ENCODE measurements at places on chromosomes 3 and 15.

- no peak for DNase-seq
These were observed 10.6 kb upstream of the SLC6A1 start for GRCh38 chr3:10981961-10982360.

DNA sequence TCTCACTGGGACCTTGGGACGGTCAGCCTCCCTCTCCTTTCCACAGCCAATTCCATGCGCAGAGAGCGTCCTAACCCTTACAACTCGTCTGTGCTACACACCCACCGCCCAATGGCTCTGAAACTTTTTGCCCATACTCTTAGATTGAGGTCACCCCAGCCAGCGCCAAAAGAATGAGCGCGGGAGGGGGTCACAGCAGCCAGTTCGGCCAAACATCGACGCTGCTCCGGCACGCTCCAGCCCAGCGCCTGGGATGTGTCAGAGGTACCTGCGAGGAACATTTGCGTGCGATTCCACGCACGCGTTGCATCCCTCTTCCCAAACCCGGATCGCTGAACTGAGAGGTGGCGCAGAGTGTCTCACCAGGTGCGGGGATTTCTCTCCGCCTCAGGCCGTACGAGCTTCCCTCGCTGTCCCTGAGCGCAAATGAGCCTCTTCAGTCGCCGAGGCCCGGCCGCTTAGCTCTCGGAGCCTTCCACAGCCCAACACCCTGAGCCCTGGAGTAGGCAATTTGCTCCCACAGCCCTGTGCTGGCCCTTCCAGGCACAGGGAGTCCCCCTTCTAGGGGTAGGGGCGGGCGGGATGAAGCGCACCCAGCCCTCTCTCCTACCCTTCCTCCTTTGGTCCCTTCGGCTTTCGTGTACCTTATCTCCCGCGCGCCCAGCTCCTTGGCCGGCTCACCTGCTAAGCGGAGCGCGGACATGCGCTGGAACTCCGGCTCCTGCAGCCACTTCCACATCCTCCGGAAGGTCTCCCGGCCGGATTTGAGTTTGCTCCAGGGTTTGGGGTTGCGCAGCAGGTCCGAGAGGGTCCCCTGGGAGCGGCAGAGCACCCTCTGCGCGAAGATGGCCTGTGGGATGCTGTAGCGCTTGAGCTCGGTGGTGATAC lies 1.8 kb downstream of the ONECUT1 start:
- no peak for DNase-seq

- no peak for DNase-seq
These were observed 219.5 kb downstream of the CADPS start for GRCh38 chr3:62655691-62656063.

DNA sequence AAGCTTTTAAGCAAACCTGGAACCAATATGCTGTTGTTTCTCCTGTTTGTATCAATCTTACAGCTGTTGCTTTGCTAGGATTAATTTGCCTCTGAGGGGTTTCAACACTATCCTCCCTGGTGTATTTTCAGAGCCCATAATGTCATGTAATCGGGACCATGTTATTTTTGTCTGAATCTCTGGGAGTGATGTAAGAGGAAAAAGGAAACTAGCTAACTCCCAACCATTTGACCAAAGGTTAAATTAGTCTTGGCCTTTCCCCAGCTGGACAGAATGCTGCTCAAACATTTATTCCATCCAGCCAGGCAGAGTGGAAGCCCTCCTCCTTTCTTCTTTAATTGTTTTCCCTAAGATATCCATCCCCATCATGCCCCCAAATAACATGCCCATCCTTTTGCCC lies 142.2 kb downstream of the ALDH1A2 start:
- DNase-seq, result no peak

DNA sequence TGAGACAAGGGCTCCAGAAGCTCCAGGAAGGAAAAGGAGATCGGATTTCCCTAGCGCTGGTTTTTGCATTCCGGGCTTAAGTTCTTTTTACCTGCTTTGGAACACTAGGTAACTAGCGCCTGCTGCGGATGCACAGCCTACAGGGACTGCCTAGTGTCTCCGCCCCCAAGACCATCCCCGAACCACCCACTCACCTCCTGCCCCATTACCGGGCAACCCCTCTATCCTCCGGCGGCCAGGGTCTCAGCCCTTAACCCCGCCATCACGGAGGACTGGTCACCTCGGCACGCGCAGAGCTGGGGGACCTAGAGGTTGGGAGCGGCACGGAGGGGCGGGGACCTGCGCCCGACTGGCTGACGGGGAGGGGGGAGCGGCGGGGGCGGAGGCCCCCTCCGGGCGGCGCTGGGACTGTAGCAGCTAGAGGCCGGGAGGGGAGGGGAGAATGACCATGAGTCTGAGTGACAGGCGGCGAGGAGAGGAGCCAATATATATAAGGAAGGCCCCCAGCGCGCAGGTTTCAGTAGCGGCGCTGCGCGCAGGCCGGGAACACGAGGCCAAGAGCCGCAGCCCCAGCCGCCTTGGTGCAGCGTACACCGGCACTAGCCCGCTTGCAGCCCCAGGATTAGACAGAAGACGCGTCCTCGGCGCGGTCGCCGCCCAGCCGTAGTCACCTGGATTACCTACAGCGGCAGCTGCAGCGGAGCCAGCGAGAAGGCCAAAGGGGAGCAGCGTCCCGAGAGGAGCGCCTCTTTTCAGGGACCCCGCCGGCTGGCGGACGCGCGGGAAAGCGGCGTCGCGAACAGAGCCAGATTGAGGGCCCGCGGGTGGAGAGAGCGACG lies at the start of gene DLL4:
Gene DLL4, plus strand, starts transcription at position 520 of the 839 bp plus-strand sequence. CDS start 329 bp downstream, outside the sequence.
- peak; percentile 76 for DNase-seq
